CD4-positive, alpha-beta memory T cell (primary cell): ENCODE measurements at places on chromosomes 2 and 18. TPM values are rescaled to one million over a fixed set of nuclear protein-coding genes. Genes with fewer than 3 reads are reported as not detected.

DNA sequence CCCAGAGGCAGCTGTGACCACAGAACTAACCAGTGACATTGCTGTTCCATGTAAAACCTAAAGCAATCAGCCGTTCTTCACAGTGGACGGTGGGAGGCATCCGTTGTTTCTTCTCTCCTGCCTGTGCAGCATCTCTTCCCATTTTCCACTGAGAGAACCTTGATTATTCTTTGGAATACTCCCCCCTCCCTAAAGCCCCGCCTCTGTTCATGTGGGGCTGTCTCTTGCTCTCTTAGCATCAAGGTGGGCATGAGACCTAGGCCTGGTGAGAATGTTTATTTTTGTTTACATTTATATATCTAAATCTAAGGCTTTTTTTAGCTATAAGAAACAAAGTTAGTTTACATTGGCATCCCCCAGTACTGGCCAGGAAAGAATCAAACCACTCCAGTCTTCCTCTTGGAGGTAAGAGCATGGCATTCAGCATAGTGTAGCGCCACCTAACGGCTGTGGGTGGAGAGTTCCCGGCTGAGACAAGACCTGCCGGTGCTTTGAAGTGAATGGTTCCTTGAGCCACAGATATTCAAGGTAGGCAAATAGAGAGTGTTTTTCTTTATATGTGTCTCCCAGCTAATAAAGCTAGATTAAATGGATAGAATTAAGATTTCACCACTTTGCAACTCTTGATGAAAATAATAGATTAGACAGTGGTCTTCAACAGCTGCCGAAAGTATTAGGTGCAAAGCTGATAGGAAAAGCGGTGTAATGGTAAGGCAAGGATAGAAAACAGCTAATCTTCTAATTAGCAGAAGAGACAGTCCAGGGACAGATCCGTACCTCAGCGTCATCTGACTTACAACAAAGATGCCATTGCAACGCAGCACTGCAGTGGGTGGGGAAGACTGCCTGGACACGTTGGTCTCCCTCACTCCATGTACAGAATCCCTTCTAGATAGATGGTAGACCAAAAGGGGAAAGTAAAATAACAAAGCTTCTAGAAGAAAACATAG, 219.6 kb upstream of the RAB12 start:
- no peaks in the 10 kb centered on the region for H3K36me3 ChIP-seq
- DNase-seq = no peak
- H3K27ac ChIP-seq = no peak overlapping the region
- no peak overlapping the region for H3K4me3 ChIP-seq

GRCh38 chr2:231604101-231604684, 11.5 kb downstream of the TEX44 start:
- H3K4me1 ChIP-seq = peaks cover 14% of the 10 kb centered on the region
- H3K27ac ChIP-seq = peak overlapping the region; percentile 89
- H3K36me3 ChIP-seq = no peaks in the 10 kb centered on the region
- no peaks in the 10 kb centered on the region for H3K27me3 ChIP-seq

- DNase-seq = no peak
- no peaks in the 10 kb centered on the region for H3K27me3 ChIP-seq
- H3K36me3 ChIP-seq = no peaks in the 10 kb centered on the region
Measured at GRCh38 chr2:66532972-66533868, 98.3 kb downstream of the MEIS1 start.

MSTN gene
- total RNA-seq = not detected

RAB6C gene
- 0.11 TPM for total RNA-seq

- no peaks in the 10 kb centered on the region for H3K27me3 ChIP-seq
- H3K27ac ChIP-seq = no peak overlapping the region
- H3K4me3 ChIP-seq = no peak overlapping the region
- no peaks in the 10 kb centered on the region for H3K36me3 ChIP-seq
- no peak for DNase-seq
- no peaks in the 10 kb centered on the region for H3K4me1 ChIP-seq
Measured at GRCh38 chr2:28185891-28186290, 206.8 kb upstream of the FOSL2 start.

- H3K27ac ChIP-seq = no peak overlapping the region
- H3K4me3 ChIP-seq = no peak overlapping the region
- no peak for DNase-seq
- H3K36me3 ChIP-seq = no peaks in the 10 kb centered on the region
- H3K4me1 ChIP-seq = no peaks in the 10 kb centered on the region
Measured at GRCh38 chr2:217497843-217498377, 504.9 kb downstream of the TNS1 start.

GRCh38 chr2:71843391-71843850, 304.2 kb downstream of the CYP26B1 start:
- H3K36me3 ChIP-seq = no peaks in the 10 kb centered on the region
- no peaks in the 10 kb centered on the region for H3K4me1 ChIP-seq
- H3K27me3 ChIP-seq = no peaks in the 10 kb centered on the region

PLB1 gene
- total RNA-seq = 0.38 TPM

DNA sequence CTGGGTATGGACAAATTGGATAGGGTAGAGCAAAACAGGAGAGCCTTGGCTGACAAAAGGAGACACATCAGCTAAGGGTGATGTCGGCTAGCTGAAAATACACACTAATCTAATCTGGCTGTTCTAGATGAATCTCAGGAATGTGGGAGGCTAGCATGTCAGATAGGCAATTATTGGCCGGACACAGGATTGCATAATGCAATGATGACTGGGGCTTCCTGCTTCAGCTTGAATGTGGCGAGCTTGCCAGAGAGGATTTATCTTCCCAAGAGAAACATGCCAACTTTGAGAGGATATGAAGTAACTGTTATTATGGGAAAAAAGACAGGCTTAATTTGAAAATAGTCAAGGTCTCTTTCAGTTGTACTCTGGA, 102.4 kb downstream of the TRIB2 start:
- no peaks in the 10 kb centered on the region for H3K36me3 ChIP-seq
- no peak overlapping the region for H3K4me3 ChIP-seq
- H3K27ac ChIP-seq = no peak overlapping the region
- H3K27me3 ChIP-seq = no peaks in the 10 kb centered on the region
- H3K4me1 ChIP-seq = peaks cover 54% of the 10 kb centered on the region

GRCh38 chr2:84782717-84783442, 98.0 kb downstream of the TRABD2A start:
- peak; percentile 83 for DNase-seq
- H3K4me3 ChIP-seq = peak overlapping the region; percentile 6
- H3K4me1 ChIP-seq = peaks cover 74% of the 10 kb centered on the region
- H3K27me3 ChIP-seq = no peaks in the 10 kb centered on the region
- H3K36me3 ChIP-seq = no peaks in the 10 kb centered on the region
